PC-9 (cell line): ENCODE measurements at places on chromosomes 2 and 18. TPM values are rescaled to one million over a fixed set of nuclear protein-coding genes. Genes with fewer than 3 reads are reported as not detected.
A peak's percentile ranks its signal among the peaks of the same experiment; 100 is the strongest.

GRCh38 chr2:88735133-88735532 is 43.7 kb downstream of the RPIA start:
- DNase-seq, result no peak

- no peak for DNase-seq
Measured at GRCh38 chr2:149800624-149801542, 213.3 kb upstream of the MMADHC start.

DNA sequence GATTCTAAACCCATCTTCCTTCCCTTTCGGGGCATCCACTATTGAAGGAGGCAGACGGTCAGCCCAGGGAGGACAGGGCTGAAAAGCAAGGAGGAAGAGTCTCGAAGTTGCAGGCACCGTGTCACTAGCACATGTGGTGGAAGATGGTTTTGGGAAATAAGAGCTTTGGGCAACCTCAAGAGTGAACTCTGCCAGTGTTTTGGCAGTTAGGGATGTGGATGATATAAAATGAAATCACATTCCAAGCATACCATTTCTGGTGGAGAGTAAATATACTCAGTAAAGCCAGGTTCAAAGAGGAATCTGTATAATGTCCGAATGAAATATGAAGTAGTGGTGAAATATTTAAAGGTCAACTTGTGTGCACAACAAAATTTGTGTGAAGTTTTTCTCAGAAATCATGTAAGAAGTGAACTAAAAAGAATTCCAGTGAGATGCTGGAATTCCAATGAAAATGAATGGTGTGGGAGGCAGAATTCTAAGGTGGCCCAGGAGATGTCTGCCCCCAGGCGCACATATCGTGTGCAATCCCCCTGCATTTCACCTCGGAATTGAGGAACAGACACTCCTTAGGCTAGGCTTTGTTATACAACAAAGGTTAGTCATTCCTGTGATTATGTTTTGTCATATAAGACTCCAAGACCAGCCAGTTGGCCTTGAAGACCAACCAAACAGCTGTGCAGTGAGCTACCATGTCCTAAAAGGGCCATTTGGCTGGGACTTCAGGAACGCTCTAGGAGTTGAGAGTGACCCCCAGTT is 147.1 kb downstream of the SH3BP4 start:
- DNase-seq, result peak; percentile 90

DNA sequence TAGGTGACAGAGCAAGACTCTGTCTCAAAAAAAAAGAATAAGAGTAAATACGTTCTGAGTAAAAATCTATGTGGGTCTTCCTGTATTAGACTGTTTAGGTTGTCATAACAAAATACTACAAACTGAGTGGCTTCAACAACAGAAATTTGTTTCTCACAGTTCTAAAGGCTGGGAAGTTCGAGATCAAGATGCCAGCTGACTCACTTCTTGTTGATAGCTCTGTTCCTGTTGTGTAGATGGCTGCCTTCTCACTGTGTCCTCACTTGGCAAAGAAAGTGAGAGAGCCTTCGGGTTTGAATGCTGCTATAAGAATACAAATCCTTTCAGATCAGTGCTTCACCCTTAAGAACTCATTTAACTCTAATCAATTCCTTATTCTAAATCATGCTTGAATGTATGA is 430.0 kb upstream of the VWC2L start:
- no peak for DNase-seq

- no peak for DNase-seq
Measured at GRCh38 chr18:49560624-49561288, 1.1 kb upstream of the LIPG start.

DNA sequence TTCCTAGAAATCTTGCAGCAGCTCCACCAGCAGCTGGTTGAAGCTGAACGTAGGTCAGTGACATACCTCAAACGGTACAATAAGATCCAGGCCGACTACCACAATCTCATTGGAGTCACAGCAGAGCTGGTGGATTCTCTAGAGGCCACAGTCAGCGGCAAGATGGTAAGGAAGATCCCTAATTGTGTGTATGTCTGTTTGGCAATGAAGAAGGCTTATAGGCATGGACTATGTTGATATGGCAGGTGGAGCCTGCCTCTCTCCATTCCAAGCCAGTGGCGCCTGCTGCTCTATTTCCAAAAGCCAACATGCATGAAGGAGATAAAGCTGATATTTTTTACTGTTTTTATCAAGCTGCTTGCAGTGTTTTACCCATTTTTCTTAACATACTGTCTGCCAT is 36.8 kb downstream of the ARMC9 start:
- DNase-seq, result no peak

- DNase-seq, result no peak
Measured at GRCh38 chr2:33485051-33485450, 8.6 kb downstream of the RASGRP3 start.

- no peak for DNase-seq
Measured at GRCh38 chr2:228819701-228820100, 451.4 kb downstream of the PID1 start.

GRCh38 chr2:96407919-96408550 is 72.5 kb downstream of the NCAPH start:
- DNase-seq, result no peak

DNA sequence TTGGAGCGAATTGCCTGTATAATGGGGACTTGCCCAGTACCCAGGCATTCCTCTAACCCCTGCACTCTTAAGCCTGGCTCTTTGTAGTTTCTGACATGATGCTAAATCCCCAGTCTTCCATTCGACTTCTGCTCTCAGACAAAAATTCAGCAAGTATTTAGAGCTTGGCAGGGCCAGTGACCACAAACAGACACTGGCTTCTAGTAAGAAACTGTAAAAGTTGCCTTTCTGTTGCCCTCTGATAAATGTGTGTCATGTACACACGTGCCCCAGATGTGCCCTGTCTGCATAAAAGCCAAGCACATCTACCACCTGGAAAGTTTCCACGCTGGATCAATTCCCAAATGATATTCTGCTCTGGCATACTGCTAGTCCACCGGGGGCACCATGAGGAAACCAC is 18.0 kb downstream of the PAX3 start:
- no peak for DNase-seq

- DNase-seq, result peak; percentile 1
Measured at GRCh38 chr18:37565977-37566478, 430 bp upstream of the CELF4 start.

DNA sequence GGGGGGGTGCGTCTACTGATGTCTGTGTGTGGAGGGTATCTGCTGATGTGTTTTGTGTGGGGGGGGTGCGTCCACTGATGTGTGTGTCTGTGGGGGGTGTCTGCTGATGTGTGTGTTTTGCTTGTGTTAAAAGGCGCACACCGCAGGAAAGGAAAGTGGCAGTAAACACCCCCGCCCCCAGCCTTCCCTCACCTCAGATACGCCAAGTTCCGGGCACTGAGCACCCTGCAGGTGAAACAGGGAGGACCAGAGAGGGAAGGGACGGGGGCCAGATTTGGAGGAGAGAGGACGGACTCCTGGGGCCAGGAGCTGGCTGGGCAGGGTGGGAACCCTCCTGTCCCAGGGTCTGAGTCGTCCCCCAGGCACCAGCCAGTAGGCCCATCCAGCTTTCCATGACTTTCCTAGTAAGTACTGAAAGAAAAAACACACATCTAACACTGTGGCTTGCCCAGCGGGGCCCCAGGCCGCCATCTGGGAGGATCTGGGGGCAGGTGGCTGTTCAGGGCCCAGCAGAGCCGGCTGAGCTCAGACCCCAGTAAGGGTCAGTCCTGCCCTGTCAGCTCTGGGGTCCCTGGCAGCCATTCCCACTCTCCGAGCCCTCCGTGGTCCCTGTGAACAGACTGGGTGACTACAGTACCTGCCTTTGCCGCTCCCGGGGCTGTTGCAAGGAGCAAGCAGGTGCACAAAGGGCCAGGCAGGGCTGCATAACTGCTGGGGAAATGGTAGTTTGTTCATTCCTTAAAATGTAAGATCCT is 126.9 kb downstream of the NFATC1 start:
- DNase-seq, result no peak

DNA sequence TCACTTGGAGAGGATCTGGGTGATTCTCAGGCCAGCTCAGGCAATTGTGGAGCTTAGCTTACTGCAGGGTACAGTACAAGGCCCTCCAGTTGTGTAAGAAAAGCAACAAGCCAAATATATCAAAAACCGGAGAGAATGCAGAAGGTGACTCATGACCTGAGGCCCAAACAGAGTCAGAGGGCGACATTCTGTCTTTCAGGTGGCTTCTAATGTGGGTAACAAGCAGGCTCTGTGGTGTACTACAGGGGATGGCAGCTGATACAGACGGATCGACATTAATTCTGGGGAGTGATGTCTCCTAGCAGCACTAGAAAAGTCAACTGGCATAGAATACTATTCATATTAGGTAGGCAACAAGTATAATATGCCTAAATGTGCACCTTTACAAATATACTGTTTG is 219.5 kb upstream of the SOX11 start:
- DNase-seq, result no peak

DNA sequence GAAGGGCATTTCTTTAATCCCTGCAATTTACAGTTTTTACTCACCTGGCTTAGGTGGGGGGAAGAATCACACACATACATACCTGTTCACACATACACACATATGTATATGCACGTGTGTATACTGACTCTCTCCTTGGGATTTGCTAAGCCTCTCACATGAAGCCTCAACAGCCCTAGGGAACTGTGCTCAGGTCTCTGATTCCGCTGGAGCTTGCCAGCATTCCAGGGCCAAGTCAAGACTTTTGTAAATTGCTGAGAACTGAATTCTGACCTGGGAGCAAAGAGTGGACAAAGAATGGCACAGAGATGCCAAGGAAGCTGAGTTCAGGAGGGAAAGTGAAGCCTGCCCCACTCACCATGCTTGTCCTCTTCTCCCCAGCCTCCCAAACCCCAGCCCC is 177.3 kb downstream of the TMEM247 start:
- DNase-seq, result no peak

DNA sequence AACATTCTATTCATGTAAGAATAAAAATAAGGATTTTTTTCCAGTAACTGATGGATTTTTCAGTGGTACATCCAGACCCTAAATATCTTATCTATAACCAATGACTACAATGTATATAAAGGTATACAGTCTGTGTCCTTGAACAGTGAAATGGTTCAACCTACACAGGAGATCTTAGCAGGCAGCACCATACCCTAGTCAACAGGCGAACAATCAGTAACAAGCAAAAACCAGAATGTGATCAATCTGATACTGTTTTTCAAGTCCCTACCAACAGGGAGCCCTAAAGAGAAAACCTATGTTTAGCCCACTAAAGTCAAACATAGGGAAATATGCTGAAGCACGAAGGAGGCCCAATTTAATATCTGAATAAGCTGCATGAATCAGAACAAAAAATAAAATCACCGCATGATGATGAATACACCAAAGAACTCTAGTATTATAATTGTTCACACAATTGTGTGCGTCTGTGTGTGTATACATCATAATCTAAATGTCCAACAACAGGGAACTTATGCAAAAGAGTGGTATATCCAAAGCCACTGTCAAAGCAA is 26.0 kb downstream of the PTPN2 start:
- no peak for DNase-seq

- no peak for DNase-seq
Measured at GRCh38 chr2:72136933-72137497, 10.6 kb downstream of the CYP26B1 start.

DNA sequence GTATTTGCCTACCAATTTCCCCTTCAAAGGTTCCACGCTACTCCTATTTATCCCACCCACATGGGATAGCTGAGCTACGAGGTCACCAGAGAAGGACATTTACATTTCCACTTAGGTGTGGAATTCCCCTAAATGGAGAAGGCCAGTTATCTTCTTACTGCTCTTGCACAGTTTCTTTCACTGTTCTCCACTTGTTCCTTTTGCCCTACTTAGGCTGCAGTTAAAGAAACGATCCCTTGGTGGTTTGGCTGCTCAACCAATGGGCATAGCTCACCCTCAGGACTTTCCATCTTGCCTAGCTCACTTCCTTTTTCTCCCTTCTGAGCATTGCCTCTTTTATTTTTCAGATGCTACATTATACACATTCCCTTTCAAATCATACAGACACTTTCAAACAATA is 11.2 kb upstream of the NABP1 start:
- DNase-seq, result no peak

The ASB18 gene
- total RNA-seq, result 0.46 TPM in 1 of 2 replicates, not detected in the other

The TMEM200C gene
- not detected in 2 replicates for total RNA-seq

The DPP4 gene
- total RNA-seq, result 0.35 and 0.48 TPM in 2 replicates

The SPP2 gene
- not detected in 2 replicates for total RNA-seq

The HPCAL1 gene
- 91.1 and 105 TPM in 2 replicates for total RNA-seq

The AGAP1 gene
- 91.4 and 107 TPM in 2 replicates for total RNA-seq

The LANCL1 gene
- total RNA-seq, result 33.4 and 33.7 TPM in 2 replicates

The IL1R2 gene
- total RNA-seq, result 3.3 and 3.8 TPM in 2 replicates
